Kidney (tissue), 22 donors: ENCODE measurements at places on chromosomes 2 and 18. TPM values are rescaled to one million over a fixed set of nuclear protein-coding genes. Genes with fewer than 3 reads are reported as not detected.
A peak's percentile ranks its signal among the peaks of the same experiment; 100 is the strongest.

The ABCB11 gene
- total RNA-seq, result 0.03 TPM

The SIX3 gene
- 0.16 TPM for total RNA-seq

The LDAH gene
- total RNA-seq, result 20.4 TPM

The OSBPL1A gene
- total RNA-seq, result 40.3 TPM

The IL36RN gene
- not detected for total RNA-seq

The RUFY4 gene
- 0.69 TPM for total RNA-seq

The MROH2A gene
- not detected for total RNA-seq

The PARD3B gene
- 29.6 TPM for total RNA-seq

The KCNS3 gene
- total RNA-seq, result 7.3 TPM

GRCh38 chr2:154589514-154589913, 109.0 kb upstream of the KCNJ3 start:
- no peak for DNase-seq

DNA sequence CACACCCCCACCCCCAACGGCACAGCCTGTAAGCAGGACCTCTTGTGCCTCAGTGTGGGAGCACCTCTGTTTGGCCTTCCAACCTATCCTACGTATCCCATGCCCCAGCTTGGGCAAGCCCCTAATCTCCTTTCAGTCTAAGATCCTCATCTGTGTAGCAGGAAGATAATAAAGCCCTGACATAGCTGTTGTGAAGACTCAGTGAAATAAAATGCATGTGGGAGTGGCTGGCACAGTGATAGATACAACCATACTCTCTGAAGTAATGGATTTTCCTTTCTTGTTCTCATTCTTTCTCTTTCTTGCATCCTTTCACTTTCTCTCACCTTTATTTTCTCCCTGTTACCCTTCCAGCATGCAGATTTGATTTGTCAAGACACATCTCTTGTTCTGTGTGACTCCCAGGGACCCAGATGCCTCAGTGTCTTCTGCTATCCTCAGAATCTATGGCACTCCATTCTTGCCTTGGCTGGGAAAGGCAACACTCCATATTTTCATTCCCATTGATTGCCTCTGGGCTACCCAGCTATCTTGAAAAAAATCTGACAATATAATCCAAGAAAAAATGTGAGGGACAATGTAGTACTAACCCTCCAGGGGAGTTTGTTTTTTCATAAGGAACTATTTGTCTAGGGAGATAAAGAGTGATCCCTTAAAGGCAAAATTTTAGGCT, 207.2 kb upstream of the SETBP1 start:
- no peak for DNase-seq

DNA sequence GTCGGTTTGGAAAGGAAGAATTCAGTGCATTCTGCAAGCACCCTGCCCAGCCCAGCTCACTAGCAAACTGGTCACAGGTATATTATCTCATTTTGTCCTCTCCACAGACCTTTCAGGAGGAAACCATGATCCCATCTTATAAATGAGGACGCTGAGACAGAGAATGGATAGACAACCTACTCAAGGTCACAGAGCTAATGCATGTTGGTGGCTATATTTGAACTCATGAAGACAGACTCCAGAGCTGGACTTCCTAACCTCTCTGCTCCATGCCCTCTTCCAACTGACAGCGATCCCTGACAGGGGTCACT, 29.5 kb downstream of the SERPINB5 start:
- DNase-seq, result no peak

GRCh38 chr18:22813648-22814328, 119.3 kb upstream of the RBBP8 start:
- no peak for DNase-seq

GRCh38 chr2:163646687-163647086, 89.1 kb downstream of the FIGN start:
- DNase-seq, result no peak

DNA sequence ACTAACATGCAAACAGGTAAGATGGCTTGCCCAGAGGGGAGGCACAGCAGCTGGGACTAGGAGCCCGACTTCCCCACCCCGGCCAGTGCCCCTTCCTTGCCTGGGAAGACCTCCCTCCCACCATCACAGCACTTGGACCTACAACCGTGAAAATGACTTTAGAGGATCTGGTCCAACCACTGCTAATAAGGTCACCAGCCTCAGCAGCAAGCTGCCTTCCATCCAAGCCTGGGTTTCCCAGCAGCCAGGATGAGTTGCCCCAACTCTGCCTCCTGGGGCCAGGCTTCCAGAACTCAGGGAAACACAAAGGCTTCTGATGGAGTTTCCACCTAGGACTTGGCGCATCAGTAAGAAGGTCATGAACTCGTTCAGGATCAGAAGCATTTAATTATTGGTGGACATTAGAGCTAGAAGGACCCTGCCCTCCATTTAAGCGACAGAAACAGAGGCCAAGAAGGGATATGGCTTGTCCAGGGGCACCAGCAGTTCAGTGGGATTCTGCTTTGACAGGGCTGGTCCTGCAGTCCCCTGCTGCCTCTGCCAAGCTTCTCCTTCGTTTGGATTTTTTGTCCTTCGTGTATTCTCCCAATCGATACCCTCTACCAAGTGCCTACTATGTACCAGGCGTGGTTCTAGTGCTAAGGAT, 403.0 kb upstream of the ID2 start:
- DNase-seq, result no peak

DNA sequence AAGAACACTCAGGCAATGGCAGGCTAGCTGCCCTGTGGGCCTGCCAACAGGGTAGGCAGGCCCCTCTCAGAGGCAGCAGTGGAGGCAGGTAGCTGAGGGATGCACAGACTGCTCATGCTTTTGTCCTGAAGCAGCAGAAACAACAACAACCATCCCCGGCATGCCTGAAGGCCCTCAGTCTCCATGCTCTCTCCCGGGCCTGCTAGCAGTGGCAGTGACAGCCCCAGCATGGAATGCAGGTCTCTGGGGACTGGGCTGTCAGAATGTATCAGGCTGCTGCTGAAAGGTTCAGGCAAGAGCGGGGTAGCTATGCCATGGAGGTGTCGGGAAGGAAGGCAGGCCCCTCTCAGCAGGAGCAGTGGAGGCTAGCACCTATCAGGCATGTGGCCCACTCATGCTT, 209.8 kb downstream of the KCNJ3 start:
- peak; percentile 34 for DNase-seq

DNA sequence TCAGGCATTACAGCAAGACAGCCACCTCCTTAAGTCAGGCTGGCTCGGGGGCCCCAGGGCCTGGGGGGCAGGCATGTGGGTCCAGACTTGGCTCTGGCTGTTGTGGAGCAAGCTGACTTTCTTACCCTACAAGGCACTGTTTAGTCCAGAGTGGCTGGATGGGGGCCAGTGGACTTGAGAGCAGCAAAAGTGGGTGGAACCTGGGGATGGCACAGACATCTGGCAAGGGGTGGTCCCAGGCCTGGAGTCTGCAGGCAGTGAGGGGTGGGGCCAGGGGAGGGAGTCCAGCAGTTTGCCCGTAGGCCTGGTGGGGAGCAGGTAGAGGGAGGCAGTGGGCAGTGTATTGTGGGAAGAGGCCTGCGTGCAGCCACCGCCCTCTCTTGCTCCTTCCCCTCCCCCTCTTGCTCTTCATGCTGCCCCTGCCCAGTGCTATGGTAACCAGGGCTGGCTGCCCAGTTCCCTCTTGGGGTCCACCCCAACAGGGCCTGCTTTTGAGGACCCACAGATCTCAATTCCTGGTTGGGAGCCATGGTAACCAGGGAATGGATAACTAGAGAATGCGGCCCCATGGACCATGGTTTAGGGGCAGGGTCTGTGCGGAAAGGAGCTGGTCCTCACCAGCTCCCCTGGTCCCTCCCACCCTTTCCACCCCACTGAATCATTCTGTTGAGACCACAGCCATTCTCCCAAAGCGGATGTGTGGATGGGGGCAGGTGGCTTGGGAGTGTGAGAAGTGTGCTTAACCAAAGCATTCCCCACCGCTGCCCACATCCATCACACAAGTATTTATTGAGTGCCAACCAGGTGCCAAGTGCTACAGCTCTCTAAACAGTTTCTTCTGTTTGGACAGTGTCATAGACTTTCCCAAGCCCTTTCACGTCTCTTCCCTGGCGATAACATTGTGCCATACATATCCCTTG, 19.3 kb downstream of the SPEG start:
- peak; percentile 21 for DNase-seq

GRCh38 chr2:11507517-11507916, 26.3 kb upstream of the GREB1 start:
- DNase-seq, result no peak

GRCh38 chr2:84519332-84519957, 3.1 kb downstream of the DNAH6 start:
- no peak for DNase-seq

DNA sequence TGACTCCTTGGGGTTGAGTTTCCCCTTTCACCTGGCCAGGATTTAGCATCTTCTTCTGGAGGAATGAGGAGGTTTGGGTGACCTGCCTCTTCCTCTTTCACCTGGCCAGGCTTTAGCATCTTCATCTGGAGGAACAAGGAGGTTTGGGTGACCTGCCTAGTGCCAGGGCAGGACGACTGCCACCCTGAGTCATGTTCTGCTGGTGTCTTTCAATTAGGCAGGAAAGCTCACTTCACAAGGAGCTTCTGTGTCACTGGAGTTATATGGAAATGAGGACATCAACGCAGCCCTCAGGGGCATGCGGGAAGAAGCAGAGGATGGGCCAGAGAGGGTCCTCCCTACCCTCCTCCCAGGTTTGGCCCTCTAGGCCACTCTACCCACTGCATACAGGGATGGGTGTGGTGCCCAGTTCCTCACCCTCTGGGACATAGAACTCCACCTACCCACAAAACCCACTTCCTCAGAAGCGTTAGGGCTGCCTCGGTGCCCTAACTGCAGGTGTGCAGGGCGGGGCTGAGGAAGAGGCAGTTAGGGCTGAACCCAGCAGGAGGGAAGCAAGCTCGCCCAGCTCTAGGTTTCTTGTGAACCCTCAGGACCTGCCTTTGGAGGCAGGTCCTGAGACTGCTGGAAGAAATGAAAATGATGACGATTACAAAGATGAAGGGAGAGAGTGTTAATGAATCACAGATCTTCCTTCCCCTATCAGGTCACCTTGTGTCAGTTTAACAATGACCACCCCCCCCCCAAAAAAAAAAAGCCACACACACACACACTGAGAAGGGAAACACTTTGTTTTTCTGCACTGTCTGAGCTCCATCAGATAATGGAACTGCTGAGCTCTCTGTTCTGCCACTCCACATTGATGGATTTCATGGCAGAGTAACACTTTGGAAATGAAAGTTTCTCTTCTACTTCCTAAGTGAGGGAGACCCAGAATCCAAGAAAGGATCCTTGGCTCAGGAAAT, 71.0 kb downstream of the ARL4C start:
- no peak for DNase-seq

GRCh38 chr2:241577413-241578122, 19.0 kb downstream of the BOK start:
- DNase-seq, result peak; percentile 31

- DNase-seq, result no peak
Measured at GRCh38 chr2:101717071-101717845, 19.8 kb downstream of the MAP4K4 start.

DNA sequence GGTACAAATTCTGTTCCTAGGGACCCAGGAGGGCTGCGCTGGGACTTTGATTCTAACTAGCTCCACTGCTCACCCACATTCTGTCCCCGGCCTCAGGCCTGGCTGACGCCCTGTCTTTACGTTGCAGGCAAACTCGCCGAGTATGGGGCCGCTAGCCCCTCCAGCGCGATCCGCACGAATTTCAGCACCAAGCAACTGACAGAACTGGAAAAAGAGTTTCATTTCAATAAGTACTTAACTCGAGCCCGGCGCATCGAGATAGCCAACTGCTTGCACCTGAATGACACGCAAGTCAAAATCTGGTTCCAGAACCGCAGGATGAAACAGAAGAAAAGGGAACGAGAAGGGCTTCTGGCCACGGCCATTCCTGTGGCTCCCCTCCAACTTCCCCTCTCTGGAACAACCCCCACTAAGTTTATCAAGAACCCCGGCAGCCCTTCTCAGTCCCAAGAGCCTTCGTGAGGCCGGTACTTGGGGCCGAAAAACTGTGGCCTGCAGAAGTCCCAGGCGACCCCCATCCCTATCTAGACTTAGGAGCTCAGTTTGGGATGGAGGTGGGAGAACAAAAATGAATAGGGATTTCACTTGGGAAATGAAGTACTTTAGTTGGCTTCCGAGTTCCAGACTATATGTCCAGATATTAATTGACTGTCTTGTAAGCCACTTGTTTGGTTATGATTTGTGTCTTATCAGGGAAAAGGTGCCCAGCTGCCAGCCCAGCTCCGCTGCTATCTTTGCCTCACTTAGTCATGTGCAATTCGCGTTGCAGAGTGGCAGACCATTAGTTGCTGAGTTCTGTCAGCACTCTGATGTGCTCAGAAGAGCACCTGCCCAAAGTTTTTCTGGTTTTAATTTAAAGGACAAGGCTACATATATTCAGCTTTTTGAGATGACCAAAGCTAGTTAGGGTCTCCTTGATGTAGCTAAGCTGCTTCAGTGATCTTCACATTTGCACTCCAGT, 1.5 kb downstream of the HOXD1 start:
- no peak for DNase-seq

DNA sequence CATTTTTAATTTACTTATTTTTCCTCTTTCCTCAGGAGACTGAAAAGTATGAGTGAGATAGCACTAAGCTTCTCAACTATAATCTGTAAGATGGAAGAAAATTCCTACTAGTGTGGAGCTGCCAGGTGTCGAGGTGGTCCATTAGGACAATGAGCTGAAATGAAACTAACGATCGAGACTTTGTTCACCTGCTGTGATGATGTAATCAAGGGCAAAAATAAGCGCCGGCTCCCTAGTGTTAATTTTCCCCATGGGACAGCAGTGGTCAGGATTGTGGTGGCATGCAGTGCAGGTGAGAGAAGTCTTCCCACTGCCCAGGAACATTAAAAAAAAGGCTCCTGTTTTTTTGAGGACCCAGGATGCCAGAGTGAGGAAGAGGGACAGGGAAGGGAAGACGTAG, 859.1 kb upstream of the GCFC2 start:
- DNase-seq, result no peak

DNA sequence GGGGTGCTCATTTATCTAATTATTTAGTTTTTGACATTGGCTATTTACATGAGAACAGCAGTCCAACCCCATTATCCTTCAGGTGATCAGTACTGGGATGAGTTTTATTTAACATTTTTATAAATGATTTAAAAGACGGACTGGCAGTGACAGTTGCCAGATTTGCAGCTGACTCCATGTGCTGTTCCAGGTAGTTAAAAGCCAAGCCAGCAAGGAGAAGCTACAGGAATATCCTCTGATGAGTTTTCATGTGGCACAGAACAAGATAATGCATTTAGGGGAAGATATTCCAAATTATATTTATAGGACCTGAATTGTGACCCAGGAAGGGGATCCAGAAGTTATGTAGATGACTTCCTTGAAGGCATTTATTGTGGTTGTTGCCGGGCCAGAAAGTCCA, 210.0 kb downstream of the MCFD2 start:
- no peak for DNase-seq

DNA sequence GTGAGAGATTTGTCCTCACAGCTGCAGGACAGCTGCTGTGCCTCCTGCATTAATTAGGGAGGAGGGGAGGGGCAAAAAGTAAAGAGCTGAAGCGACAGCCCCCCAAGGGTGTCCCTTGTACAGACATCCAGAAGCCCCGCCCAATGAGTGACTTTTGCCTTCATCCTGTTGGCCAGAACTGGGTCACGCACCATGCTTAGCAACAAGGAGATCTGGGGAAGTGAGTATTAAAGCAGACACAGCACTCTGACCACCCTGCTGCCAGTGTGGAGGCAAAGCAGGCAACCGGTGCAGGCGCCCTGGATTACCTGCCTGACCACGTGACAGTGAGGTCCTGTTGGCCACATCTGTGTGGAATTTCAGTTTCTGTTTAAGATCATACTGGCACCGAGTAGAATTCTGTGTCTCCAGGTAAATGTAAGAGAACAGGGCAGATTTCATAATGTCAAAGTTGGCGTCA, 21.5 kb upstream of the BIN1 start:
- peak; percentile 49 for DNase-seq
